ENCODE measurements at places on chromosomes 2 and 18.

DNA sequence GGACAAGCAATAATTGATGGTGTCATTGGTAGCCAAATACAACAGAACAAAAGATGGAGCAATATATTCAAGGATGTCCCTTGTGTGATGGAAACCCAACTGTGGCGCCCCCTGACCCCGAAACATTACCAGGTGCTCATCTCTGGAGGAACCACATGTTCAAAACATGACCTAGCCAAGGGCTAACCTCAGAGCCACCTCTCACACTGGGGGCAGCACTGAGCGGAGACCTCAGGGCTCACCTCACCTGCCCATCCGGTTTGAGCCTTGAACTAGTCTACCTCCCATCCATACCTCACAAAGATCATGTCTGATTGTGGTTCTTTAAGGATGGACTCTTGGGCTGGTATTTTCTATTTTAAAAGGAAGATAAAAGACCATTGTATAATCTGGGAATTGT lies 314.4 kb upstream of the CDH7 start:
- DNase-seq = no peak

GRCh38 chr2:171391532-171391931 lies 42.3 kb downstream of the METTL8 start:
- no peak for DNase-seq

GRCh38 chr2:20141056-20141762 lies 83.7 kb downstream of the SDC1 start:
- DNase-seq = no peak

GRCh38 chr2:23606196-23606595 lies 221.2 kb downstream of the KLHL29 start:
- DNase-seq = no peak

DNA sequence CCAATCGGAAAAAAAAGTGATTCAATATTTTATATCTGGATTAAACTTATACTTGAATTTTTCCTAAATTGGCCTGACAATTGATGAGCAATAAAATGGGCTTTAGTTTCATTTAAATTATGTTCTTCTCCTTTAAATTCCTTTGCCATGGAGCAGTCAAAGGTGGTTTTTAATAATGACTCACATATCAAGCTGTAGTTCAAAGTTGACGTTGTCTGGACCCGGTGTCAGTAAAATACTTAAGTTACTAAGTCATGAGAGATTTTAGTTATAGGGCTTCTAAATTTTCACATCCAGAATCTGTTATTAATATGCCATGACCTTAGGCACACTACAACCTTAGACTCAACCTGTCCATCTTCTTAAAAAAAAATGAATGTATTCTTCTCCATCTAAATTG lies 62.5 kb downstream of the CDH2 start:
- DNase-seq = no peak

DNA sequence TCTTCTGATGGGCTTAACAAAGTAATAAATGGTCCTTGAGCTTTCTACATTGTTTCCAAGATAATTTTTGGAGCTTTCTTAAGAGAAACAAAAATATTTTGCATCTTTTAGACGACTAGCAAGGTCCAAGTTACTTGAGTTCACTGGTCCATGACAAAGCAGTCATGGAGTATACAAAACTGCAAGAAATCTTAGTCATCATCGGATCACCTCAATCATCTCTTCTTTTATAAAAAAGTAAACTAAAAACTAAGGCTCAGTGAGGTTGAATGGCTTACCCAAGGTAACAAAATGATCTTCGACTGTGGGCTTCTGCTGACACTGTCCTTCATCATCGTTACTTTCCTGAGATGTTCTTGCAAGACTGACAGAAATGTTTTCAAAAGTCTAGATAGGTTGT lies 11.9 kb downstream of the FIGN start:
- DNase-seq = no peak

GRCh38 chr2:175807031-175807873 lies 194.8 kb downstream of the LNPK start:
- DNase-seq = no peak

DNA sequence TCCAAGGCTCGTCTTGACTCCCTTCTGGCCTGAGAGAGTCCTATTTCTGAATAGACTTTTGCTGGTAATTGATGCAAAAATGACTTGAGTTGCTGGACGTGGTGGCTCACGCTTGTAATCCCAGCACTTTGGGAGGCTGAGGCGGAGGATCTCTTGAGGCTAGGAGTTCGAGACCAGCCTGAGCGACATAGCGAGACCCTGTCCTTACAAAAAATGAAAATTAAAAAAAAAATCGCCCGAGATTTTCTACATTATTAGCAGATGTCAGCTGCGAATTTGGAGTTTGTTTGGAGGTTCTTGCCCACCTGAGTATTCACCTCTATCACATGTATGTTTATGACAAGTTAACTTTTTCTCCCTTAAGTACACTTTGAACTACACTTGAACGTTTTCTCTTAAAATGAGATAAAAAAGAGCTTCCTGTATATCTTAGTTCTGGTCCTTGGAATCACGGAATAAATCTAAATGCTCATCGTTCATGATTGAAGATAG lies 471 bp upstream of the C2orf42 start:
- no peak for DNase-seq

DNA sequence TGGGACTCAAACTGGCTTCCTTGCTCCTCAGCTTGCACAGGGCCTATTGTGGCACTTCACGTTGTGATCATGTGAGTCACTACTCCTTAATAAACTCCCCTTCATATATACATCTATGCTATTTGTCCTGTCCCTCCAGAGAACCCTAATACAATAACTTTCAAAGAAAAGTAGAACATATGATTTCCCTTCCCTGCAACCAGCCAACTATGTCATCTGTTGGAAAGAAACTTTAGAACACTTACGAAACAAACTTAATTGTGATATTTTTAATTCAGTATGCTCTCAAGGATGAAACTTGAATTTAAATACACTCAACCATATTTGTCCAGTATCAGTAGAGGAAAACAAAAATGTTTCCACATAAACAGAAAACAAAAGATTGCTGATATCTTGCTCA lies 84.4 kb downstream of the DYM start:
- DNase-seq = no peak

DNA sequence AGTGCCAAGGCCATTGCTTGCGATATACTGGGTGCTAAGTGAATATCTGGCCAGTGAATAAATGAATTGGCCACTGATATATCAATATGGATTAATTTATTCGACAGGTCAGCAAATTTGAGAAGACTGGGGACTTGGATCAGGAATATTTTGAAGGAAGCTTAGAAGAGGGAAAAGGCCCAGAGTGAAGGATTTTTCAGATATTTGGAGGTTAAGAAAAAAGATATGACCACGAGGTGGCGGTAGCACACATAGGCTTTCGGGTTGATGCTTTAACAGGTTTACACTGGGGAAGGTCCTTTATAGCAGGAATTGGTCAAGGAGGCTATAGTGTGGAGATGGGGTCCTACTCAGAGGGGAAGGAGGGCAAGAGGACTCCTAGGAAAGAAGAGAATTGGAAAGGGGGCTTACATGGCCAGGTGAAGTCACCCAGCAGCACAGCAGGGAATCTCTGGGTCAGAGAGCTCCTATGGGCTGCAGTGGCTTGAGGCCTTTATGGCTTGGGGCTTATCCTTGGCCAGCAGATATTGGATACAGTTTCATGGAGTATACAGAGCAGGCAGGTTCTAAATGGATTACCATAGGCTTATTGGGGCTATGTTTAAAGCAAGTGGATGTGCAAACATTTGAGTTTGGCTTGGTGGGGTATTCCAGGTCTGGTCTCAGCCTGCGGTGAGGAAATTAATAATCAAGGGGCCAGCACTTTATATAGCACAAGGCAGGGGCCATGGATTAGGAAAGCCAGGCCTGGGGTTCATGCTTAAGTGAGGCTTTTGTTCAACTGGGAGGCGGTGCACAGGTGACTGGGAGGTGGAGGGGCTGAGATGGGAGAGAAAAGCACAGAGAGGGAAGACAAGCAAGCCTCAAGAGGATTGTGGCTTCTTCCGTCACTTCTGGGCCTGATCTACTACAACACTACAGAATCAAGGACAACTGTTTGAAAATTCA lies 9.7 kb downstream of the IL1RN start:
- DNase-seq = no peak

DNA sequence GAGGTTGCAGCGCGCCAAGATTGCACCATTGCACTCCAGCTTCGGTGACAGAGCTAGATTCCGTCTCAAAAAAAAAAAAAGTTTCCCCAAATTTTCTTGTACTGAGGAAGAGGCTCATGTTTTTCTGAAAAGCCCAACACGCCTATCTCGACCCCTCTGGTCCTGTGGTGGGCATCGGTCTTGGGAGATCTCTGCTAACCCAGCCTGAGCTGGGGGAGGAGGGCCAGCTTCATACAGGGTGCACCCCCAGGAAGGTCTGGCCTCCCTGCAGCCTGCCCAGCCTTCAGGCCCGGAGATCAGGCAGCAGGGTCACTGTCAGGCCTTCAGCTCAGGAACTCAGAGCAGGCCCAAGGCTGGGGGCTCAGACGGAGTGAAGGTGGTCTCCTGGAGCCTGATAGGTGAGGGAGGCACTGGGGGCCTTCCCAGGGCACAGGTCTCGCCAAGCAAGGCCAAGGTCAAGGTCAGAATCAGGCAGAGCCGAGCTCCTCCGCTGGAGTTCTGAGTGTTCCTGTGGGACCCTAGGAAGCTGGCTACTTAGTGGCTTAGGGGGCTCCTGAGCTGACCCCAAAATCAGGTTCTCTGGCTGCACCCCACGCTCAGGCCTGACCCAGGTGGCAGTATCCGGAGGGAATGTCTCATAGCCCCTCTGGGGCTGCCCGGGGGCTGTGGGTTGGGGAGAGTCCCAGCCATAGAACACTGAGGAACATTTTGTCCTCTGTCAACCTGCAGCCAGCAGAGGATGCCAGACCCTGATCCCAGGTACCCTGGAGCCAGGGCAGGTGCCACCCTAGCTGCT lies 37.9 kb upstream of the SMAD7 start:
- DNase-seq = no peak

DNA sequence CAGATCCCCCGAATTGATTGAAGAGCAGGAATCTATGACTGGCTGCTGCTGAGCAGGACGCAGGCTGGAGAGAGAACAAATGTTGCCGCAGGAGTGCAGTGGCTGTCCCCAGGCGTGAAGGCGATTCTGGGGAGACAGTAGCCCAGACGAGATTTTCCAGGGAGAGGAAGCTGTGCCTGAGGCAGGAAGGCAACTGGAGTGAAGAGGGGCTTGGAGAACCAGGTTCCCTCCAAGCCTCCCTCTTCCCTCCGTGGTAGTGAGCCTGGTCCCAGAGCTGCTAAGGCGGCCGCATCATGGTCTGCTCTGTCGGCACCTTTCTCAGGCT lies 1.3 kb upstream of the NPPC start:
- no peak for DNase-seq

DNA sequence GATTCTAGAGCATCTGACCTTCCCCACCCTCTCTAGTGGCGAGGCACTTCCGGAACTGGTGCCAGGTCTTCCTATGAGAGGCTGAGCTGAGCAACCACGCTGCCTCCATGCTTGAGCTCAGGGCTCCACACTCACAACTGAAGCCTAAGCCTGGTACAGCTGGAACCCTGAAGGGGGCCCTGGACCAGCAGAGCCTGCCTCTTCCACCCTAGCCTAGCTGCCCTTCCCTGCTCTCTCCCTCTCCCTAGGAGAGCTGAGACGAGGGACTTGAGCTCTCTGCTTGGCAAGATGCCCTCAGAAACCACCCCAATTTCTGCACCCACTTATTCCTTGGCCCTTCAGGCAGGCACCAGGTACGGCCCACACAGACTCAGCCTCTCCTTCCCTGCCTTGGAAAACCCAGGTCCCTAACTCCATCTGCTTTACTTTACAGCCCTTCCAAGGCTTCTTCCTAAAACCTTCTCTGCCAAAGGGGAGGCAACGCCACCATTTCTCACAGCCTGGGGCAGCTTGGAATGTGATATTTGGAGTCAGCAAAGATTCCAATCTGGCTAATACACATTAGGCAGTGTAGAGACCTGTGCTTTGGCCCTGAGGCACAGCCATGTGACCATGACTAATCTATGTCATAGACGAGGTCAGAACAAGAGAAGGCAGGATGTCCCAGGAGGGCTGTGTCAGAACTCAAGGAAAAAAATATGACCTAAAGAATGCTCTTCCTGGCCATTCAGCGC lies 18.8 kb downstream of the COX7A2L start:
- DNase-seq = no peak

DNA sequence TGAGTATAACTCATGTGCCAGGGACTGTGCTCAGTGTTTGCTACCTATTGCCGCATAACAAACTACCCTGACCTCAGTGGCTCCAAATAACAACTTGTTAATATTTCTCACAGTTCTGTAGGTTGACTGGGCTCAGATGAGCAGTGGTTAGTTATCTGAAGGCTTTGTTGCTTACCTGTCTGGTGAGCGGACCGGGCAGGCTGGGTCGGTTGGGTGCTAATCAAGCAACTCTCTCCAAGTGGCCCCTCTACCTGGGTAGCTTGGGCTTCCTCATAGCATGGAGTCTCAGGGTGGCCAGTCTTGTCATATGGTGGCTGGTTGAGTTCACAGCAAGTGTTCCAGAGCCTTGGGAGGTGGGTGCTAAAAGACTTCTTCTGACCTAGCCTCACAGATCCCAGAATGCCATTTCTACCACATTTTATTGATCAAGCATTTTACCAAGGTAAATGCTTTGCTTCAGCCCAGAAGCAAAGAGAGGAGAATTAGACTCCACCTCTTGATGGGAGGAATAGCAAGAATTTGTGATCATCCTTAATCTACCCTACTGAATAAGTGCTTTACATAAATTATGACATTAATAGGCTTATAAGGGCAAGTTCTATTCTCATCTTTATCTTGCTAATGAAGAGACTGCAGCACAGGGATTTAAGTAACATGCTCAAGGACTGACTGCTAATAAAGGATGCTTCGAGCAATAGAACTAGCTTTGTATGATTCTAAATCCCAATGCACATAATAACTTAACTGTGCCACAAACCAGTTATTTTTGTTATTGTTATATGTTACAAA lies 16.9 kb downstream of the RAB31 start:
- DNase-seq = no peak

DNA sequence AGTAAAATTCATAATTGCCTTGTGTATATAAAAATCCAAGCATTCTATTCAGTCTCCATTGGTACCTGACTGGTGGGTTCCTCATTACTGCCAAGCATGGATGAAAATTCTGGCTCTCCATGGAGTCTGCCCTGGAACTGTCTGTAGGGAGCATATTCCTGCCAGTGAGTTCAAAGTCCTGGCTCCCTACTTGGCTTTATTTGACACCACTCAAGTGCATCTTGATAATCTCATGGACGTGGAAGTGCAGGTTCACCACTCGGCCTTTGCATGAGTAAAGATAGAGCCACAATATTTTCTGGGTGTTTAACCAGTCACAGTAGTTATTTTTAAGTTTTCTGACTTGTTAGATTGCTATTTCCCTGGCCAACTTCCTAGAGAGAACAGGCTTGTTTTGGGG lies 63.5 kb downstream of the CNTNAP5 start:
- no peak for DNase-seq

GRCh38 chr2:75573145-75573878 lies 12.6 kb upstream of the EVA1A start:
- no peak for DNase-seq
